ENCODE measurements at places on chromosomes 2 and 18. TPM values are rescaled to one million over a fixed set of nuclear protein-coding genes. Genes with fewer than 3 reads are reported as not detected.

Gene SIGLEC15
- total RNA-seq, result 0.18 TPM

Gene TBR1
- total RNA-seq, result not detected

Gene IL36RN
- not detected for total RNA-seq

Gene GALNT14
- 0.76 TPM for total RNA-seq

Gene PRKAG3
- total RNA-seq, result 0.18 TPM

Gene IL1B
- 2.2 TPM for total RNA-seq

Gene REG1B
- not detected for total RNA-seq

Gene TEKT4
- not detected for total RNA-seq

Gene GRHL1
- total RNA-seq, result 1.4 TPM

Gene ADRA2B
- 2.3 TPM for total RNA-seq

Gene MAL
- total RNA-seq, result 5.8 TPM

Gene CD8B2
- not detected for total RNA-seq

Gene REG3A
- total RNA-seq, result not detected

Gene MYO1B
- 26.3 TPM for total RNA-seq

Gene CD207
- total RNA-seq, result 0.24 TPM

Gene RBM44
- 0.47 TPM for total RNA-seq

Gene UGT1A5
- not detected for total RNA-seq

Gene C2orf66
- not detected for total RNA-seq

Gene CPLX4
- not detected for total RNA-seq

Gene KCNIP3
- 2.6 TPM for total RNA-seq

Gene NETO1
- total RNA-seq, result 1.6 TPM

Gene DNAH6
- 0.16 TPM for total RNA-seq

Gene RGPD4
- total RNA-seq, result 0.06 TPM

Gene MPP4
- total RNA-seq, result 0.10 TPM

Gene ZNF519
- 4.8 TPM for total RNA-seq

Gene C1QL2
- total RNA-seq, result not detected

Gene CAPN14
- 0.26 TPM for total RNA-seq

Gene FHOD3
- 119 TPM for total RNA-seq

Gene RIT2
- total RNA-seq, result not detected

Gene KIF1A
- 51.5 TPM for total RNA-seq

Gene SH2D6
- total RNA-seq, result 0.37 TPM

Gene BCL2
- 10.1 TPM for total RNA-seq

Gene TMEM200C
- total RNA-seq, result 4.3 TPM

Gene ADAM23
- total RNA-seq, result 30.2 TPM

Gene LIMS3
- 3.0 TPM for total RNA-seq

Gene FBXO36
- total RNA-seq, result 1.4 TPM

Gene SERPINE2
- 52.8 TPM for total RNA-seq

Gene TCF23
- total RNA-seq, result 0.24 TPM

Gene COLEC11
- total RNA-seq, result 25.0 TPM

Gene SERPINB10
- total RNA-seq, result not detected
